ENCODE measurements at places on chromosomes 16 and 17. TPM values are rescaled to one million over a fixed set of nuclear protein-coding genes. Genes with fewer than 3 reads are reported as not detected.

GRCh38 chr17:596287-596686 is 118.4 kb downstream of the VPS53 start:
- no peak for DNase-seq
- H3K27me3 ChIP-seq: no peaks in the 10 kb centered on the region
- H3K4me3 ChIP-seq: no peak overlapping the region
- peaks cover 4% of the 10 kb centered on the region for H3K36me3 ChIP-seq
- no peak overlapping the region for H3K27ac ChIP-seq

DNA sequence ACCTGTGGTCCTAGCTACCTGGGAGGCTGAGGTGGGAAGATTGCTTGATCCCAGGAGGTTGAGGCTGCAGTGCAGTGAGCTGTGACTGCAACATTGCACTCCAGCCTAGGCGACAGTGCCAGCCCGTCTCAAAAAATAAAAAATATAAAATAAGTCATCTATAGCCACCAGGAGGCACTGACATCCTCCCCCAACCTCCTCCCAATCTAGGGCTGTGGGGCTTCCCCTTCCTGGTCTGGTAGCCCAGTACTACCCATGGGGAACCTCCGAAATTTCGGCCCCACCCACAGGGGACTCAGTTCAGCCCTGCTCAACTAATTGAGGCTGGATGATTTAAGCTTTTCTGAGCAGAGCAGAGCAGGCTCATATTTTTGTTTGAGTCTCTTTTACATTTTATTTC is 3.2 kb downstream of the ZSCAN10 start:
- no peaks in the 10 kb centered on the region for H3K36me3 ChIP-seq
- H3K27ac ChIP-seq: peak overlapping the region; percentile 55
- H3K4me1 ChIP-seq: peaks cover 64% of the 10 kb centered on the region
- no peaks in the 10 kb centered on the region for H3K27me3 ChIP-seq
- H3K4me3 ChIP-seq: no peak overlapping the region

DNA sequence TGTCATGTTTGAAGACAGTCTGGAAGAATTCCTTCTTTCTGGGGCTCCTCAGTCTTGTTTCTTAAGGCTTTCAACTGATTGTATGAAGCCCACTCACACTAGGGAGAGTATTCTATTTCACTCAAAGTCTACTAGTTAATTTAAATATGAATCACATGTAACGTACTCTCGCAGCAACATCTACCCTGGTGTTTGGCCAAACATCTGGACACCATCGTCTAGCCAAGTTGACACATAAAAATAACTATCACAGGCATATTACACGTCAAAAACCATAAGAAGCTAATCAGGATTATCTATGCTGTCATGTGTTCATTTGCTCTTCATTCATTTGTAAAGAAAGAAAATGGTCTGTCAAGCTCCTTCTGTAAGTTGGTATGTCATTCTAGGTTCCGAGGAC is 787.4 kb downstream of the KCNJ2 start:
- no peaks in the 10 kb centered on the region for H3K27me3 ChIP-seq
- no peak overlapping the region for H3K4me3 ChIP-seq
- no peak for DNase-seq
- H3K27ac ChIP-seq: no peak overlapping the region
- H3K4me1 ChIP-seq: no peaks in the 10 kb centered on the region

- H3K4me1 ChIP-seq: no peaks in the 10 kb centered on the region
- no peaks in the 10 kb centered on the region for H3K36me3 ChIP-seq
- no peak for DNase-seq
- no peak overlapping the region for H3K4me3 ChIP-seq
These were observed 6.6 kb upstream of the PMP22 start for GRCh38 chr17:15271741-15272140.

The ENPP7 gene
- total RNA-seq: not detected
